ENCODE measurements at places on chromosomes 16 and 17.

GRCh38 chr16:89841275-89841674 is 13.0 kb downstream of the SPIRE2 start:
- no peak for DNase-seq

DNA sequence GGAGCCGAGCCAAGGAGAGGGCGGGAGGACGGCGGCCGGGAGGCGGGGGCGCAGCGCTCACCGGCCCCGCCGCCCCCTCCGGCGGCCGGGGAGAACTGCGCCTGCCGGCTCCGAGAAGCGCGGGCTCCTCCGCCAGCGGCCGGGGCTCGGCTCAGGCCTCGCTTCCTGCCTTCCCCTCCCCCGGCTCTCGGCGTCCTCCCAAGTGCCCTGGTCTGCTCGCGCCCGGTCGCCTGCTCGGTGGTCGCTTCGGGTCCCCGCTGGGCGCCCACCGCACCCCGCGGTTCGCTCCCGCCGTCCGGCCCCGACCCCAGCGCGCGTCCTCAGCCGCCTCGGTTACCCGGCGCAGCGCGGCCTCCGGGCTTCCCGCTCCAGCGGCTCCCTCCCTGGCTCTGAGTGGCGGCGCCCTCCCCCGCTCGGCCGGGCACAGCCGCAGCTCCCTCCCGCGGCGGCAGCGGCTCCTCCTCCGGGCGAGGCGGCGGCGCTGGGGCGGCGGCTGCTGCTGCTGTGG is 313 bp downstream of the UBTF start:
- peak; percentile 54 for DNase-seq

DNA sequence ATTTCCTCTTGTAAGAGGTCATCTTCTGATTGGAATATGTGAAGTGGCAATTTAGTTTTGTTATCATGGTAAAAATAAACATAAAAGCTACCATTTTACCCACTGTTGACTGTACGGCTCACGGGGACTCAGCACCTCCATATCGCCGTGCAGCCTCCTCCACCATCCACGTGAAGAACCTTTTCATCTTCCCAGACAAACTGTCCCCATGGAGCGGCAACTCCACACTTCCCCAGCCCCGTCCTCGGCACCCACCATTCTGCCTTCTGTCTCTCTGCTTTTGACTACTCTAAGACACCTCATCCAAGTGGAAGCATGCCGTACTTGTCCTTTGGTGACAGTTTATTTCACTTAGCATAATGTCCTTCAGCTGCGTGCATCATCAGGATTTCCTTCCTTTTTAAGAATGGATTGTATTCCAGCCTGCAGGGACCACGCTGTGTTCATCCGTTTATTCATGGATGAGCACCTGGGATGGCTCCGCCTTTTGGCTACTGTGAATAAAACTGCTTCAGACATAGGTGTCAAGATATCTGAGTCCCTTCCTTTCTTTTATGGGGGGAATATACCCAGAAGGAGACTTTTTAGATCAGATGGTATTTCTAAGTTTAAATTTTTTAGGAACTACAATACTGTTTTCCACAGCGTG is 14.3 kb downstream of the FBXO31 start:
- no peak for DNase-seq

- DNase-seq: no peak
These were observed 281.8 kb downstream of the HAPSTR1 start for GRCh38 chr16:9372934-9373890.

DNA sequence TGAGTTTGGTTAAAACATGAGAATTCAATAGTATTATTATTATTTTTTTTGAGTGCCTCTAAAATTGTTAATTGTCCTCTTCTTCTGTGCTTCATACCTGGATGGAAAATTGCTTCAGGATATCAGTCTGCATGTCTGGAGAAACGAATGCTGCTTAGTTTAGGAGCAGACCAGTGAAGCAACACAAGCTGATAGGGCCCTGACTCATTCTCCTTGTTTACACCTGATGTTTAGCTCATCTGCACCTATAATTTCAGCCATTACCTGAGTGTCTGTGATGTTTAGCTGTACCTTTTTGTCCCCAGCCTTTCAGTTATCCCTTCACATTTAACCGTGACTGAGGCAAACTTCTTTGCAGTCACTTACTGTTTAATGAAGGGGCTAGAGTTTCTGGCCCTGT is 14.8 kb downstream of the SNTB2 start:
- DNase-seq: no peak

DNA sequence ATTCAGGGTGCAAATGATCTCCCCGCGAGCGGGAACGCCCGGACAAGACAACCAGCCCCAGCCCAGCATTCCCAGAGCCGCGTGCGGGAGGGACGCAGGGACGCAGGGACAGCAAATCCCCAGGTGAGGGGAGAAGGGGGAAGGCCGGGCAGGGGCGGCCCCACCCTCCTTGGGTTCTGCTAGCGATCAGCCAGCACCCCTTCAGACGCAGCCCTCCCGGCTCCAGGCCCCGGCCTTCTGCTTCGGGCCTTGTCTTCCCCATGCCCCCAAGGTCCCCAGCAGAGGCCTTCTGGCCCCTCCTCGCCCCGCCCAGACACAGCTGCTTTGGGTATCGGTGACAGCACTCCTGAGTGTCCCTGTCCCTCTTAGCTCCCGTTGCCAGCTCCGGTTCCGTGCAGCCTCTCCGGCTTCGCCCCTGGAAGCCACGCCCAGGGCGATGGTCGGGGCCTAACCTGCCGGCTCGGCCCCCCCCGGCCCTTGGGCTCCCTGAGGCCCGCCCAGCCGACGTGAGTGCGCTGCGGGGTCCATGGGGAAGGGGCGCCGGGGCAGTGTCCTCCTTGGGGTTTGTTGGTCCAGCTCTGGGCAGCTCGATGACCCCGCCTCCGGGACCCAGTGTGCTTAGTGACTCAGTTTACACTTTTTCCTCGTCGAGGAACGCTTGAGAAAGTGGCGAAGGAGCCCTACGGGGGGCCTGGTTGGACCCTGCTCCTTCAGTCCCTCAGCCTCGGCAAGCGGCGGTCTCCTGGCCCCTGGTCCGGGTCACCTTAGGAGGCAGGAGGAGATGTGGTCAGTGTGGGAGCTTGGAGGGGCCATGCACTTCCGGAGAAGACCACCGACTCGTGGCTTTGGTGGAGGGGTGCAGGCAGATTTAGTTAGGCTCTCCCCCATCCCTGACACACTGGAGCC is 50.5 kb upstream of the AMZ2 start:
- no peak for DNase-seq

DNA sequence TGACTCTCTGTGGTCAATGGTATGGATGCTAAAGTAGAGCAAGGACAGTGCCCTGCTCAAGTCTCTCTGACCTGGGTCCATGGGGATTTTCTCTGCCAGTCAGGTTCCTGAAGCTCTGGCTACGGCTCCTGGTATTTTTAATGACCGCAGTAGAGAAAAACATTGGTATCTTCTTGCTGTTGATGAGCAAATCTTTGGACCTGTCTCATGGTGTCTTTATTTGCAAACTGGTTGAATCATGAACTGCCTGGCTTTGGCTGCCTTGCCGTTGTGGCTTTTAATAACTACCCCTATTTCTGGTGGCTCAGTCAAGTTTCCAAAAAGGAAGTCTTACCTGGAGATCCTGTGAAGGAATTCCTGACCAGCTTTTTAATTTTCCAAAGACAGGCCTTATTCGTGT is 8.7 kb downstream of the FAM234A start:
- no peak for DNase-seq

GRCh38 chr17:80124351-80124981 is 22.5 kb downstream of the EIF4A3 start:
- no peak for DNase-seq

GRCh38 chr16:2779151-2779920 is 2.3 kb upstream of the ELOB start:
- no peak for DNase-seq

Data from stimulated activated CD4-positive, alpha-beta T cell treated with anti-CD3 and anti-CD28 coated beads, Interleukin-1b, Interleukin-23, amount 100 ng/mL, for 24 hours (primary cell).